ENCODE measurements at places on chromosomes 7 and 10.

- DNase-seq: no peak
Measured at GRCh38 chr7:133517766-133518165, 264.9 kb downstream of the EXOC4 start.

GRCh38 chr7:91789558-91789957 is 90.9 kb downstream of the MTERF1 start:
- DNase-seq: no peak

DNA sequence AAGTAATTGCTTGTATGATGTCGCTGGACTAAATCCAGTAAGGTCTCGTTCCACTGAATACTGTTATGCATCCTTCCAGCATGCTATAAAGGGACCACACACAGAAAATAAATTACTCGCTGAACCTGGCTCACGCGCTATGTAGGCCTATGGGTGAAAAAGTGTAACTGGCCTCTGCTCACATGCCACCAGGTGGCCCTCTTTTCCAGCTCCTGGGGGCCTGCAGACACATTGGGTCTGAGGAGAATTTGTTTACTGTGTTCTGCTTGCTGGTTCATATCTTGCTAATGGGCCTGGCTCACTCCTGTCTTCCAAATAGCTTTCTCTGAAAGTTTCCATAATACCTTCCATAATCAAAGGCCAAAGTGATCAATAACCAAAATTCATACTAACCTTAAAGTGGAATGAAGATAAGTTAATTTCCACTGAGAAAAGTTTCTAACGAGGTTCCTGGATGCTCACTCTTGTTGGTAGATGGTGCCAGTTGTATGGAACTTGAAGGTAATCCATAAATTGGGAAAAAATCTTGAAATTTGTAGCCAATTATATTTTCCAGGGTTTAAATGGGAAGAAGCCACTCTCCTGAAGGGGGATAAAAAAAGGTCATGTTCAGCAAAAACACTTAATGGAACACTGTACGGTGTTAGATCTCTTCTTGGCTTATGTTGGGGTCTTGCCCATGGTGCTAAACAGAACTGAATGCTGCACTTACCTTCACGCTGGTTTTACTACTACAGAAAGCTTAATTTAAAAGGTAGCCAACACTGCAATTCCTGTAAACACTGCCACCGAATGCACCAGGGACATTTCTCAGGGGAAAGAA is 27.0 kb upstream of the ZPBP start:
- peak; percentile 23 for DNase-seq

GRCh38 chr7:149688836-149689235 is 84.6 kb downstream of the ZNF467 start:
- DNase-seq: no peak

DNA sequence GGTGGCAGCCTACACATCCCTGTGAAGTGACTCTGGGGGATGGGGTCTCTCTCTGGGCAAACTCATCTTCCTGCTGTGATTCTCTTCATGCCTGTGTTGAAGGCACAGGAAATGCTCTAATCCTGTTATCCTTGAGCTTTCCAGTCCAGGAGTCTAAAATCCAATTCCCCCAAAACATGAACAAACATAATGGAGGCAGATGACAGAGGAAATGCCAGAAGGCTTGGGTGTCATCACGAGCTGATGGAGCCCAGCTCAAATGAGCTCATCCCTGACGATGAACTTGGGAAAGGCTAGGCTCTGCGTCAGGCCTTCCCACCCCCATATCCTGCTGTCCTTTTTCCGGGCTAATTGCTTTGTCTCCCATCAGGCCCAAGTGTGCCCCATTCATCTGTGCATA is 165.9 kb upstream of the PODXL start:
- no peak for DNase-seq

GRCh38 chr10:110181451-110181850 is 26.0 kb upstream of the MXI1 start:
- DNase-seq: no peak

DNA sequence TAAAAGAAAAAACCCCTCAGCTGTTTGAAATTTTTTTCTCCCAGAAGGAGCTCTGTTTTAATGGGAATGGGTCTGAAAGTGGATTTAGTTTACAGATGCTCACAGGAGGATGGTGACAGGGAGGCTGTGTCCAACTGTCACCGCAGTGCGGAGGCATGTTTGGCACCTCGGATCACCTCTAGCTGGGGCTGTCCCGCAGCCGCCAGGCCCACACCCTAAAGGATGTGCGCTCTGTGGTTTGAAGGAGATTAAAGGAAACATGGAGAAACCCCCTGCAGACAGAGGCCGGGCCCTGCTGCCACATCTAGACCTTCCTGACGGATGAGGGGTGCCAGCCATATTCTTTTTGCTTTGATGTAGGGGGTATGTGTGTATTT is 160.6 kb downstream of the DNAJB6 start:
- DNase-seq: no peak

- DNase-seq: no peak
Measured at GRCh38 chr7:140669352-140669751, 3.4 kb upstream of the ADCK2 start.

GRCh38 chr10:96614515-96614914 is 27.7 kb upstream of the TM9SF3 start:
- DNase-seq: no peak

- DNase-seq: no peak
Measured at GRCh38 chr7:55570939-55571338, 1.4 kb downstream of the VOPP1 start.

DNA sequence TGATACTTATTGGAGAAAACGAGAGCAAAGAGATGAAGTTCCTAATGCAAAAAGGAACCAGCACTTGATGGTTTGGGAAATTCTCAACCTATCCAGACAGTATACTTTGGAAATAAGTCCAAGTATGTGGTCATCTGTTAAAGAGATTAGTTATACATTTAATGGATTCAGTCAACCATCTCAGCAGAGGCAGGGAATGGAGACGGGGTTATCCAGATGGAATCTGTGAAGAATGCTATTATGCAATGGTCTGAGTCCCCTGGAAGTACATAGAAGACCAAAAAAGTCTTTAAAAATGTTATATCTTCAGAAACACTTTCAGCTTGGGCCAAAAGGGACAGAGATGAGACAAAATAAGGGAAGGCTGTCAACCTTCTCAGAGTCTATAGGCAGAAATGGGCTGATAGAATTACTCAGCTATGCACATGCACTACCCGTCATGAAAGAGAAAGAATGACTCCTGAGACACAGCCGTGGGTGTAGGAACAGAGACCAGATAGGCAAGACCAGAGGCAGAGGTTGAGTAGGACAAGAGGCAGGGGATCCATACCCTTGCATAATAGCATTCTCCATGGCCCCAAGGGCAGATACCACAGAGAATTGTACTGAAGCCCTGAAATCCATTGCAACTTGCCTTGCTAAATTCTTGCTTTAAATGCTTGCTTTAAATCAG is 738.8 kb upstream of the POT1 start:
- no peak for DNase-seq

GRCh38 chr7:79930604-79931003 is 204.0 kb upstream of the GNAI1 start:
- DNase-seq: no peak

- no peak for DNase-seq
Measured at GRCh38 chr7:50795831-50796230, 13.1 kb upstream of the GRB10 start.

- DNase-seq: peak; percentile 13
Measured at GRCh38 chr7:152336754-152337368, 98.9 kb downstream of the KMT2C start.

DNA sequence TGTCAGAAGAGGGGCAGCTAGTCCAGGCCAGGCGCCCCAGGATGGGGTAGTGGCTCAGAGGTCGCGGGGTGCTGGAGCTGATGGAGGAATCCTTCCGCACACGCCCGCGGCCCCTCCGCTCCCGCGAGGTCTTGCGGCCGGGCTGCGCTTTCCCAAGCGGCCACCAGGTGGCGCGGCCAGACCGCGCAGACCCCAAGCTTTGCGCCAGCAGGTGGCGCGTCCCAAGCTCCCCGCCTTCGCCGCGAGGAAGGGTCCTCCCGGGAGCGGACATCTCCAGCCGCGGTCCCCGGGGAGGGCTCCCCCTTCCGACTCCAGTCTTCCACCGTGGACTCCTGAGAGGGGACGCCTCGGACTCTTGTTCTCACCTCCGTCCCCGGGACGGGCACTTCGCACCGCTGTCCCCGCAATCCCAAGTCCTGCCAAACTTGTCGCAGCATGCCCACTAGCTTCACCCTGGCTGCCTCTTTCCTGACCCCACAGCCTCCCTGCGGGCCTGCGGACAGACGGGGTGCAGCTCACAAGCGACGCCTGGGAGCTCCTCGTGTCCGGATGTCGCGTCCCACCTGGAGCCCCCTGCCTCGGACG is 19.4 kb downstream of the KCNK18 start:
- DNase-seq: peak; percentile 10
